ENCODE measurements at places on chromosomes 1 and 21.

DNA sequence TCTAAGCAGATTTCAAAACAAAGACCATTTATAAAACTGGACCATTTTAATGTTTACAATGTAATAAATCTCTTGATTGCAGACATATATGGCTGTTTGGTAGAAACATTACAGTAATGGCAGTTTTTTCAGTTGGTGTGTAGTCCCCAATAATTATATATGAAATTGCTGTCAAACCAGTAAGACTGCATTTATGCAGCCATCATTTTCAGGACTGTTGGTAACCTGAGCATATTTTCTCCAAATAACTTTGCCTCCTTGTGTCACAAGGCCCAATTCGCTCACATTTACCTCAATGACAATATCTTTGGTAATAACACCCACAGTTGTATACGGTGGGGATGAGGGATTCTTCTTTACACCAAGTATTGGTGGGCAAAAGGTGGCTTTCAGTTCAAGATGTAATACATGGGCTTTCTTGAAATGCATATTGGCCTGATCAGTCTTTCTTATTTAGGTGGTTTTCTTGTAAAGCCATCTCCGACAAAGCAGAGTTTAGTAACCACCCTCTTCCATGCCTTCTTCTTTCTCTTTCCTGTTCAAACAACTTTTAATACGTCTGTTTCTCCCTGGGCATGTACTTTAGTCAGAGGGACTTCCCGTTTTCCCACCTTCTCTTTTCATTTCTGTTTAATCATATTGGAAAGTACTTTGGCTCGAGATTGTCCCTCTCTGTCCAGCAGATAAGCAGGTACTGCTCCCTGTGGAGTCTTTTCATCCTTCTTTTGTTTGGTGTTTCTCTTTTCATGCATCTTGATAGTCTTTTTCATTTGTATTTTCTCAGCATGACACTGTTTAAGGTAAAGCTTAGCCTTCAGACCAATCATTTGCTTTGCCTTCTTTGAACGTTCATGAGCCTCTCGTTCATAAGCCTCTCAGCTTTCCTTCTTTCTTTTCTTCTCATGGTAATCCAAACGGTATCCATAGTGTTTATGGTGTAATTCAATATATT lies 30.4 kb downstream of the ATP2B4 start:
- no peak for DNase-seq

DNA sequence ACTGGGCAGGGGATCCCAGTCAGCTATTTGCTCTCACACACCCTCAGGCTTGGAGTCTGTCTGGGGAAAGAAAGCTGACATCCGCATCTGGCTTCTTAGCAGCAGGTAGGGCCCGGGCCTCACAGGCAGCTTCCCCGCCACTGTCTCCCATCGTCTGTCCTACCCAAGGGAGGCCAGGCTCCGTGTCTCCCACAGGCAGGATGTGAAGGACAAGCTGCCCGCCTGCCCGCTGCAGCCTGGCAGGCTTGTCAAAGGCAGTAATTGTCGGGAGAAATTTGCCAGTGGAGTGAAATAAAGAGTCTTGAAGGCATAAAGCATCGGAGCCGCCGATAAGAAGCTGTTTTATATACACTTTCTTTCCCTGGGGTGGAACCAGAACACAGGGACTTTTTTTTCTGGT lies 44.0 kb upstream of the DISP3 start:
- no peak for DNase-seq

GRCh38 chr1:61539720-61540462 lies 185.1 kb downstream of the TM2D1 start:
- peak; percentile 25 for DNase-seq

DNA sequence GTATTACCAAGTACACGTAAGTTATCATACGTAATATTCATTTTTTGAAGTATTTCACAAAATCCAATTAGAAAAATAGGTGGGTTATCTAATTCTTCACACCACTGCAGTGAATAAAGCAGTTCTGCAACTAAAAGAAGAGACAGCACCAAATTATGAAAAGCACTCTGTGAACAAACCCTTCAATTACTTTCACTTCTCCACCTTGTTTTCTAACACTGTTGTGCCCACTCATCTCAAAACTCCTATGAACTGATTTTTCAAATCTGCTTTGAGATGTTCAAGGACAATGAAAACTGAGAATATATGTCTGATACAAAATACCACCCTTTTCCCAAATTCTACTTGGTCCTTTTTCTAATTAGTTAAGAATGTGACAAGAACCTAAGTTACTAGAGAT lies 39.4 kb downstream of the LTN1 start:
- DNase-seq = no peak

DNA sequence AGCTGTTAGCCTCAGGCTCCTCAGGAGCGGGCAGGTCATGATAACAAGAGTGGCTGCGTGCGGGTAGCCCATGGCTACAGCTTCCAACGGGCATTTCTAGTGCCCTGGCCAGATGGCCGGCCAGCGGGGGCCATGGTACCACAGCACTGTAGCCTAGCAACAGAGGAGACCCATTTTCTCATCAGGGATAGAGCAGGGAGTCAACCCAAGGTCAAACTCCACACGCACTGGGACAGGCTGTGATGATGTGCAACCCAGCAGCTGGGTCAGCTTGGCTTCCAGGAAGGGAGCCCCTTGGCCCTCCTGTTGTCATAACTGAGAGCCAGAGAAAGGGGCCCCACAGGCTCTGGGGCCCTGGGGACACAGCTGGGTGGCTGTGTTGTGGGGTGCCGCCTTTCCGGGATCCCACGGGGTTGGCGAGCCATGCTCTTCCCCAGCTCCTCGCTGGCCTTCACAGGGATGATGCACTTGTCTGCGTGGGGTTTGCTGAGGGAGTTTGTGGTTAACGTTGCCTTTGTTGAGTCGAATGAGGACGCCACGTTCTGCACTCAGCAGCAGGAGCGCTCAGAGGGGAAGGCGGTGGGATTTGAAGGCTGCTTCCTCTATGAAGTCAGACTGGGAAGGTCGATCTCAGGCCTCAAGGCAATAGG lies 46.3 kb downstream of the COL18A1 start:
- no peak for DNase-seq

DNA sequence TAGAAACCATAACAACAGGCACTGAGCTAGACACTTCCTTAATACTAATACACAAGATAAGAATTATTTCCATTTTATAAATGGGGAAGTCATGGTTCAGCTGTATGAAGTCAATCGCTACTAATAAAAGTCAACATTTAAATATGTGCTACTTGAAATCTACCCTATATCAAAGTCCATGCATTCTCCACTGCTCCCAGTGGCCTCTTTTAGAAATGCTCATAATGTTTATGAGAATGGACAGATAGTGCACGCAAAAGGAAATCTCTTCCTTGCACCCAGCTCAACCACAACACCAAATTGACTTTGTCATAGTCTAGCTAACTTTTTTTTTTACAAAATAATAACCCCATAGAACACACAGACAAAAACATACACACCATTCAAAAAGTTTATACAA lies 281.7 kb upstream of the CXADR start:
- DNase-seq = no peak

DNA sequence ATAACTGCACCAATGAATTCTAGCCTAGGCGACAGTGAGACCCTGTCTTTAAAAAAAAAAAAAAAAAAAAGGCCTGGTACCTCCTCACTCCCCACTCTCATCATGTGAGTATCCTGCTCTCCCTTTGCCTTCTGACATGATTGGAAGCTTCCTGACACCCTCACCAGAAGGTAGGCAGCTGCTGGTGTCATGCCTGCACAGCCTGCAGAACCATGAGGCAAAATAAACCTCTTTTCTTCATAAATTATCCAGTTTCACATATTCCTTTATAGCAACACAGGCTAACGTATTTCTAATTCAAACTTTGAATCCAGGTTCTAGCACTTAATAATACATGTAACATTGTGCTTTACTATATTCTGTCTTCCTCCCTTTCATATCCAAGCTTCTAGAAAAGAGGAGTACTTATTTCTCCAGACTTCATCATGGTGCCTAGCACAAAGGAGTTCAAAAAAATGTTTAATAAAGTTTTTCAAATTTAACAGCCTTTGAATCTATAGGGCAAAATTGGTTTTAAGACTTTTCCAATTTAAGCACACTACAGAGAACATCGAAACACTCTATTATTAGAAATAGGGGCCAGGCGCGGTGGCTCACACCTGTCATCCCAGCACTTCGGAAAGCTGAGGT lies 5.6 kb downstream of the AHCTF1 start:
- DNase-seq = no peak

- DNase-seq = no peak
Measured at GRCh38 chr1:11519629-11520031, 40.7 kb downstream of the DISP3 start.

- DNase-seq = no peak
Measured at GRCh38 chr1:9716404-9717192, 65.1 kb downstream of the PIK3CD start.

- DNase-seq = peak; percentile 97
Measured at GRCh38 chr1:156896490-156897033, 3.0 kb downstream of the PEAR1 start.

DNA sequence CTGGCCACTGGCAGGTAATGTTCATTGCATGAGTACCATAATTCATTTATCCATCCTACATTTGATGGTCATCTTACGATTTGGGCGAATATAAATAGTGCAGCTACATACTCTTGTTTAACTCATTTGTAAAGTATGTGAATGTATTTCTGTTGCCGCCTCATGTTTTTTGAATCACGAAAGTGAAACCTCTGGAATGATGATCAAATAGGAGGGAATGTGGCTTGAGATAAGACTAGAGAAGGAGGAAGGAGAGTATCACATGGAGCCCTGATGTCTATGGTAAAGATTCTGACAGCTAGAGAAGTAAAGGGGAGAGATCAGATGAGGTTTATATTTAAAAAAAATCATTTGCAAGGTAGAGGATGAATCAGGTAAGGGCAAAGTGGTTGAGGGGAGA lies 8.0 kb downstream of the MRPS14 start:
- peak; percentile 83 for DNase-seq

DNA sequence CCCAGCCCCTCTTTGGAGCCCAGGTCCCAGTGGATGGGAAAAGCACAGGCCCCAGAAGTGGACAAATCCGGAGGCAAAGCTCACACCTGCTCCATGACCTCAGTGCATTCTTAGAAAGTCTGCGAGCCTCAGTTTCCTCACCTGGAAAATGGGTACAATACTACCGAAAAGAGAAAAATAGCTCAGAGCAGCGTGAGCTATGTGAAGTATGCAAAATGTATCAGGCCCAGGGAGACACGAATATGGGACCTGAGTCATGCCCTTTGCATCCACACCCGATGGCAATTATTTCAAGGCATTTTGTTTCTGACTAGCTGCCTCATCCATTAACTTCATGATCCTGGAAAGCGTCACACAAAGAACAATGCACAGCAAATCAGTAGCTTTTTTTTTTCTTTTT lies 9.2 kb downstream of the ALDH4A1 start:
- peak; percentile 25 for DNase-seq

DNA sequence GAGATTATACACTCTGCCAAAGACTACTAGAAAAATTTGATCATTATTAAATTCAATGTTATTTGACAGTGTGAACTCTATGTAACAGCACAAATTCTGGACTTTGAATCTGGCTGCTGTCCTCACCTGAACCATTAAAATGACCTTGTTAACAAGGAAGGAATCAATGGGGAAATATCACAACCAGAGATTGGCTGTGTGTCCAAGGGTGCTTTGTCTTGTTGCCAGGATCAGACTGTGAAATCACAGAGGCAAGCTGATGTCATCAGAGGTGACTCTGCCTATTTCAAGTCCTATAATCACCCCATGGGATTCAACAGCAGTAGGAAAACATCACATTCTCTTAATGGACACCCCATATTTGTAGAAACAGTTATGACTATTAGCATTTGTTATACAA lies 46.8 kb downstream of the ADAMTS5 start:
- DNase-seq = peak; percentile 67

DNA sequence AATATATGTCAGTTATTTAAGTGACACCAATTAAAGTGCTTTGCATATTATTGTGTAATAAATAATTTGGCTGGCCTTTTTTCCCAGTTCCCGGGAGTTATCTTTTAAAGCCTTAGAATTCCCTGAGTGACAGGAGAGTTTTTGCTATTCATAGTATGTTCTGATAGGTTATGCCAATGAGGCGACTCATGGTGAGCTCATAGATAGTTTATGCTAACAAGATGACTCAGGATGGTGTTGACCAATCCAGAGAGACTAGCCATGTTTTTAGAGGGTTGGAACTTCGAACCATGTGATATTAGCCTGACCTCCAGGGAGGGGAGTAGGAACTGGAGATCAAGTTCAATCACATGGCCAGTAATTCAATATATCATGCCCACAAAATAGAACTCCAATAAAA lies 310.8 kb downstream of the USP25 start:
- DNase-seq = peak; percentile 44

DNA sequence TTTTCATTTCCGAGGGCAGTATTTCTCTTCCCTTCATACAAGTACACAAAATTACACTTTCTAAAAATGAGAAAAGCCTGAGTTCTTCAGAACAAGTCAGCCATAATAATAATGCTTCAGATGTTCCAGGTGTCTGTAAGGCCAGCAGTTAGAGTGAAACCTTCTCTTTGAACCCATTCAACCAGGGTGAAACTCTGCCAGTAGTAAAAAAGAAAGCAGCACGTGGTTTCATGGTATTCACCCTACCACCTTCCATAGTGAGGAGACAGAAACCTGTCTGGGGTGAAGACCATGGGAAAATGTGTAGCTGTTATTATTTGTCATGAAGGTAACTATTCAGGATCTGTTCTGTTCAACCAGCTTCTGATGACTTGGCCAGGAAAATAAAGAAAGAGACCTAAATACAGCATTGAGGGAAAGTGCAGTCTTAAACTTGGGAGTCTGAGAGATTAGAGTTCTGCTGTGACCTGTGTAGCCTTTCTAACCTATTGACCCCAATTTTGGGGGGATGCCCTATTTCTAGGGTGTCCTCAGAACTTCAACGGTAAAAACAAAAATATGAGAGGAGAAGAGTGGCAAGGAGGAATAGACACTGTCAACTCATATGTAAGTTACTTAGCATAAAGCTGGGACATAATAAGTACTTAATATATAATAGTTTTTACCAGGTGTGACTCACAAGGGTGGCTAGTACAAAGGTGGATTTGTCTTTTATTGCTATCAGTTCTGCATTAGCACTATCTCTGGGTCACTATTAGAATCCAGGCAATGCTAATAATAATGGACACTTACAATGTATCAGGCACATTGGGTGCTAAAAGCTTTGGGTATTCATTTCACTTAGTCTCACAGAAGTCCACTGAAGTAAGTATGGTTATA lies 70.0 kb upstream of the TNFSF4 start:
- DNase-seq = no peak

Data from GM23248 (cell line).